ENCODE measurements at places on chromosomes 4 and X.

- DNase-seq, result no peak
These were observed 102.3 kb upstream of the MTM1 start for GRCh38 chrX:150465881-150466775.

DNA sequence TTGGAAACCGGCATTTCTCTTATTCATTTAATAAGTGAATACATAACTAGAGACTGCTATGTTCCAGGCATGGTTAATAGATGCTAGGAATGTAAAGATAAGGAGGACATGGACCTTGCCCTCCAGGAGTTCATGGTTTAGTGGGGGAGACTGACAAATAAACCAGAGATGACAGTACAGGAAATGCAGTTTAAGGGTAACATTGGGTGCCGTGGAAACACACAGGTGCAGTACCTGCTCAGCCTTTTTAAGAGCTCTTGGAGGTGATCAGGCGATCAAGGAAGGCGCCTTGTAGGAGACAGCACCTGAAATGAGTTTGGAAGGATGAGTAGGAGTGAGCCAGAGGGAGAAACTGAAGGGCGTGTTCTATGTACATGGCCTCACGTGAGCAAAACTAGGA is 145.8 kb downstream of the AASDH start:
- no peak for DNase-seq

DNA sequence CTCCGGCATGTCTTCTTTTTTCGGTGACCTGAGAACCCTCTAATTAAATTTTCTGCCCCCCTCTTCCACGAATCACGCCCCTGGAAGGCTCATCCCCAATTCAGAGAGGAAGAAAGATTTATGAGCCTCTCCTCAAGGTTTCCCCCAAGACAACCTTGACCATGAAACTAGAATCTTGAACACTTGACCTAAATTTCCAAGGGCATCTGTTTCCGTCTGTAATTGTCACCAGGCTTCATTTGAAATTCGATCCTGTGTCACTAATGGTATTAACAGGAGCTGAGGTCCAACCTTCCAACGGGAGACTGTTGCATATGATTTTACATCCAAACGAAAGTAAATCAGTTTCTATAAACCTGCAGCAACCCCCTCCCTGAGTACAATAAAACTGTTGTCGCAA is 139.9 kb upstream of the ZIC3 start:
- no peak for DNase-seq

GRCh38 chrX:37454537-37455285 is 105.5 kb downstream of the PRRG1 start:
- no peak for DNase-seq

- DNase-seq, result no peak
These were observed 48.2 kb upstream of the CDKN2AIP start for GRCh38 chr4:183396227-183396637.

DNA sequence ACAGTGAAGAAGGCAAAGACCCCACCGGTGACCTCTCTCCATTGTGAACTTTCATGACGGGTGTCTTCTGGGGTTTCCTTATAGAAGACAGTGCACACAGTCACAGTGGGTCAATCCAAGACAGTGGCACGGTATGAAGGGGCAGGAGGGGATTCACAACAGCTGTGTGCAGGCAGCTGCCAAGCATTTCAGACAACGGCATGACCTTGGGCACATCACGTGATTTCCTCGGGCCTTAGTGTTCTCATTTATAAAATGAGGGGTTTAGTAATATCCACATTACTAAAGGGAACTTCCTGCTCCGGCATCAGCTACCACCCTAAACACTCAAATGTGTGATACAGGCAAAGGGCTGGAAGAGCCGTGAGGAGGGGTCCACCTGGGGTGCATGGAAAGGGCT is 42.9 kb downstream of the RBM47 start:
- DNase-seq, result no peak

GRCh38 chr4:65789805-65790204 is 119.5 kb upstream of the EPHA5 start:
- DNase-seq, result no peak

DNA sequence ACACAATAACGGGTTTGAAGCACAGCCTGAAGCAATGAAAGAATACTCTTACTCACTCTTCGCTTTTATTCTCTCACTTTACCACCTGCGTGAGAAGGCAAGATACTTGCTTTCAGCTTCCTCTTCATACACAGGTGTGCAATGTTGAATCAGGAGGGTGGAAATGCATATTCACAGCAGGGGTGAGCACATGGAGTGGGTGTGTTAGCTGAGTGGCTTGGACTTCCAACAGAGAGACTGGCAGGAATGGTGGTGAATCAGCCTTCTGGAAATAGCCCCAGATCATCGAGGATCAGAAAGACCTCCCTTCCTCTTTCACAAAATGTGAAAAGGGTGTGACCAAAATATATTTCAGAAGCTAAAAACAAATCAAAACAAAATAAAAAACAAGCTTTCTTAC is 521.2 kb downstream of the STIM2 start:
- DNase-seq, result no peak

DNA sequence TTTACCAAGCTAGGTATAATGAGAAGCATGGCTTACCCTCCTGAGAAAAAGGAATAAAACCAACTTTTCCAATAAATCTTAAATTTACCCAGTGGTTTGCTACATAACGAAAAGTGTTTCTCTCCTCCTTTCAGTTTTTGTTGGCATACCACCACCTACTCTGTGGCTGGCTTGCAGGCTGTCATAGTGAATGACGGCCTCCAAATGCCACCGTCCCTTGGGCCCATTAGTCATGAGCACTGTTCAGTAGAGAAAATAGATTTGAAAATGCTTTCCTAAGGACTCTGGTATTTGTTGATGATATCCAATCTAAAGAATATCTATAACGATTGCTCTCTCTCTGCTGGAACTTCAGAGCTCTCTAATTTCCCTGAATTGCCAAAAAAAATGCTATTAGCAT is 488.3 kb downstream of the MAGEE1 start:
- DNase-seq, result no peak

DNA sequence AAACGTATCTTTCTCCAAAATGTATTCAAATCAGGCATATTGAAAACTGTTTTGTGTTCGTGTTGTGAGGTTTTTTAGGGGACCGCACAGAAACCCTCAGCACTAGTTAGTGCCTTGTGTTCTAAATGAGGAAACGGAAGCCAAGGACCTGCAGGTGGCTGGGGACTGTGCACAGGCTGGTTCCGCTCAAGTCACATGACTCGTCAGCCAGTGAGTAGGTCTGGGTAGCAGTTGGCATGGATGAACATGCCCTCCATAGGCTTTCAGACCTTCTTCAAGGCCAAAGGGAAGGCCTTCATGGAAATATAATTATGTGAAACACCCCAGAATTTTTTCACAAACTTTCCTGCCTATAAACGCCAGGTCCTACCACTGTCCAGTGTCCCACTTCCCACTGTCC is 1.3 kb upstream of the F11 start:
- DNase-seq, result no peak

GRCh38 chr4:188030401-188030800 is 34.8 kb downstream of the ZFP42 start:
- no peak for DNase-seq

- no peak for DNase-seq
These were observed 143.9 kb downstream of the GLRA2 start for GRCh38 chrX:14673236-14673635.

DNA sequence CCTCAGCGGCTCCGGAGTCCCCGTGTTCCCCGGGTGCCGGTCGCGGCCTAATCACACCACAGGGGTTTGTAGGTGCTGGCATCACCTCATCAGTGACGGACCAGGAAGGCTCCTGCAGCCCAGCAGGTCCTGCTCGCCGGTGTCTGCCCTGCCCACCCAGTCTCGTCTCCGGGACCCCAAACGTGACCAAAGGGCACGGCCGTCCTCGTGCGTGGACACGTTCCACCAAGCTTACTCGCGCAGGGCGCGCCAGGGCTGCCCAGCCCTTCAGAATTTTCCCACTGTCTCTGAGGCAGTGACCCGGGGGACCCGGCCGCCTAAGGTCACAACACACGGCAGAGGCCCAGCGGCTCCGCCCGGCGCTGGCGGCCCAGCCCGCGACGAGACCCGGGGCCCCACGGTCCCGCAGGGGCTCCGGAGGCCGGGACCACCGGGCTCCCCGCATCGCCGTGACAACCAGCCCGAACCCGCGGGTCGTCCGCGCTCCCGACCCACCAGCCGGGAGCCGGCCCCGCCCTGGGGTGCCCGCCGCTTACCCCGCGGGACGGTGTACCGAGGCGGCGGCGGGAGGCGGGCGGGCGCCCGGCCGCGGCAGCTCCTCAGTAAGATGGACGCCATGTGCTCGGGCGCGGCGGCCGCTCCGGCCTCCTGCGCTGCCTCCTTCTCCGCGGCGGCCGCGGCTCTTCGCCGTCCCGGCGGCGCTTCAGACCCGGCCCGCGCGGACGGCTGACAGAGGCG is 454 bp downstream of the LETM1 start:
- DNase-seq, result no peak

GRCh38 chrX:129493643-129494042 is 29.6 kb downstream of the SMARCA1 start:
- no peak for DNase-seq

DNA sequence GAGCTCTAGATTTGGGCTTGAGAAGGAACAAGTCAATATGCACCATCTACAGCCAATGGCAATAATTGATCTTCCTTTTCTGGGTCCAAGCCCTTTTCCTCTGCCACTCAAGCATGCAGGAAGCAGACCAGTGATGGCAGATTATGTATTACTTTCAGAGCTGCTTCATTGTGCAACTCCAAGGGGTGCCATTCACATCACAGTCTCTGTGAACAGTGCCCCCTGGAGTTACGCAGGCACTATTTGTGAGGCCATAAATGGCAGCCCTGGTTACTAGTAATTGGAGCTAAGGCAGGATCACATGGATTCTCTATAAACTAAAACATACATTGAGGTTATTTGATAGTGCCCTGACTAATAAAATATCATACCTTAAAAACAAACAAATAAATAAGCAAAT is 313.4 kb upstream of the SLC7A11 start:
- no peak for DNase-seq

All from RWPE2 (cell line).